ENCODE measurements at places on chromosomes 1 and 21. TPM values are rescaled to one million over a fixed set of nuclear protein-coding genes. Genes with fewer than 3 reads are reported as not detected.

GRCh38 chr1:36796733-36797132 is 237.6 kb downstream of the GRIK3 start:
- no peak for DNase-seq

GRCh38 chr1:25744140-25744581 is 55.8 kb upstream of the SELENON start:
- DNase-seq: peak; percentile 58

DNA sequence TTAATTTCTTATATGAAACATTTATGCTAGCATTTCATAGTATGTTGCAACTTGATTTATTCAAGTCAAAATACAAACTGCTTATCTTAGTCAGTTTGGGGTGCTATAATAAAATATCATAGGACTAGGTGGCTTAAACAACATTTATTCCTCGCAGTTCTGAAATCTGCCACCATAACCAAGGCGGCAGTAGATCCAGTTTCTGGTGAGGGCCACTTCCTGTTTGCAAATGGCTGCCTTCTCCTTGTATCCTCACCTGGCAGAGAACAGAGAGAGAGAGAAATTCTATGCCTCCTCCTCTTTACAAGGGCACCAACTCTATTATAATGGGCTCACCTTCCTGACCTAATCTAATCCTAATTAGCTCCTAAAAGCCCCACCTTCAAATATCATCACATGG is 76.1 kb upstream of the RGS2 start:
- DNase-seq: no peak

- no peak for DNase-seq
These were observed 185.9 kb downstream of the GREM2 start for GRCh38 chr1:240426051-240426450.

DNA sequence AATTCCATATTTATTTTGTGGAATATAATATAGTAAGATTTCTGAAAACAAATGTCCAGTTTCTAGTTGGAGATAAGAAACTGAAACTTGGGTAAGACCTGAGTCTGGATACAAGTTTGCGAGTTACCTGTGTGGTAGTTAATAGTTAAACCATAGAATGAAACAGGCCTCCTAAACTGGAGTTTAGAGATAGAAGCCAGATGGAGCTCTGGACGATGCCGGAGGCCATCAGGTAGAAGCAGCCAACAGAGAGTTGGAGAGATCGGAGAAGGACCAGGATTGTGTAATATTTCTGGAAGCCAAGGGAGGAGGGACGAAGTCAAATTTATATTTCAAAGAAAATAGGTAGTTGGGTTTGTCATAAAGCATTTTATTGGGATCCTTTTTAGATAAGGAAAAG is 45.1 kb downstream of the ARID1A start:
- DNase-seq: no peak

DNA sequence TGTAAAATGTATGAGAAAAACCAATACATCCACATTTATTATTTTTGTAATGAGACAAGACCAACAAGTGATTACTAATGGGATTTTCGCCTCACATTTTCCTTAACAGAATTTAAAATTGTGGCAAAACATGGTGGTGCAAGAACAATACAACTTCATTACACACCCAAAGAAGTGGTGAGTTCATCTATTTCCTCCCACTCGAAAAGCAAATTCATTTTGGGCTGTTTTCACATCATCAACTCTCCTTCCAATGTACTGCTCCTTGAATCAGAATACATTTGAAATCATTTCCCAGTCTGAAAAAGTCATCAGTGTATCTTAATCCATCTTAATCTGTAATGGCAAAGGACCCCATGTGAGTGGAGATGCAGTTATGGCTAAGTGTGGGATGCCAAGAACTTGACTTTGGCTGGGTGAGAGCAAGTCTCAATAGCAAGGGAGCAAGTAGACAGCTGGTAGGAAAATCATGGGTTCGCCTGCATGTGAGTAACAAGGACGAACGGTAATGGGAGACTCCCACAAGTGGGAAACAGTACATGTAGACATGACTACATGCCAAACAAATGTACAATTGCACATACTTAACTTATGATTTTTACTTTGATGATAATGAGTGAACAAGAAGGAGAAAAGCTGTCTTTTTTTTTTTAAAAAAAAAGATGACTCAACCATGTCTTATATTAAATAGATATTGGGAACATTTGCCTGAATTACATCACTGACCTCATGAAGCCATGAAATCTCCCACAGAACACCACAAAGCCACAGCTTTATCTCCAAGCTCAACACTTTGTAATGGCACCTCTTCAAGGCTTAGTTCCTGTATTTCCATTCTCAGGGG is 46.0 kb downstream of the RUNX1 start:
- DNase-seq: no peak

The IL22RA1 gene
- not detected for total RNA-seq

The SLC44A5 gene
- total RNA-seq: 0.21 TPM

GRCh38 chr1:79259390-79260336 is 253.1 kb upstream of the ADGRL4 start:
- no peak for DNase-seq

The OR10K1 gene
- total RNA-seq: not detected

- no peak for DNase-seq
These were observed 61.3 kb upstream of the AJAP1 start for GRCh38 chr1:4593106-4593505.

The SHE gene
- total RNA-seq: 17.9 TPM

DNA sequence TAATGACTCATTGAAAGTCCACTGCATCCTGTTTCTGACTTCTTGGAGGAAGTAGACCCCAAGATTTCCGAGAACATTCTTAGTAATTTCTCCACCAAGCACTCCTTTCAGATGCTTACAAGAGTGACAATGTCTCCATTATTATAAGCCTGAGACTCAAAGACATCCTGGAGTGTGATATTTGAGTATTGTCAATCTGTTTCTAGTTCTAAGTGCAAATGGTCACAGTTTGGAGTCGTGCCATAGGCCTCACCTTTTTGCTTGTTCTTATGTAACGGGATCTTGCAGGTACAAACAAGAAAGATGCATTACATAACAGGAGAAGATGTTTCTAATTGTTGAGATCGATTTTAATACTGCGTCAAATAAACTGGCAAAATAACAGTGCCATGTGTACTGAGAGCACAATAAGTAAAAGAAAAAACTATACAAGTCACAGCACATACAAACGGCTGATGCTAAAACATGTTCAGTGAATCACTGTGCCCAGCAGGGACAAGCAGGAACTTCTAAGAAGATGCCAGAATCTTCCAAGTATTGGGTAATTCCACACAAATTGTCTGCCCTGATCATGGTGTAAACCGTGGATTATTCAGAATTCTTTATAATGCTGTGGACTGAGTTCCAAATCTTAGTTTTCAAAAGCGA is 54.1 kb downstream of the CD2 start:
- no peak for DNase-seq

DNA sequence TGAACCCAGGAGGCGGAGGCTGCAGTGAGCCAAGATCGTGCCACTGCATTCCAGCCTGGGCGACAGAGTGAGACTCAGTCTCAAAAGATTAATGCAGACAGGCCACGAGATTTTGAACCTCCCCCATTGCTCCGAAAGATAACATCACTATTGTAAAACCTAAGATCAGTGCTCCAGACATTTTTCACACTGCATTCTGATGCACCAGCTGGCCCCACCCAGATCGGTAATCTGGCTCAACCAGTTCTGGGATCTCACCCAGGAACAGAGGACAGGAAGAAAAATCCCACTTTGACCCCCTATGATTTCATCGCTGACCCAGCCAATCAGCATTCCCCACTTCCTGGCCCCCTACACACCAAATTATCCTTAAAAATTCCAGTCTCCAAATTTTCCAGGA is 10.7 kb upstream of the CSRP1 start:
- DNase-seq: no peak

The ARHGEF2 gene
- total RNA-seq: 105 TPM

GRCh38 chr21:35234725-35235124 is 185.6 kb upstream of the RUNX1 start:
- no peak for DNase-seq

The NFASC gene
- total RNA-seq: 88.7 TPM

The CACNA1S gene
- not detected for total RNA-seq

The TMEM61 gene
- not detected for total RNA-seq

DNA sequence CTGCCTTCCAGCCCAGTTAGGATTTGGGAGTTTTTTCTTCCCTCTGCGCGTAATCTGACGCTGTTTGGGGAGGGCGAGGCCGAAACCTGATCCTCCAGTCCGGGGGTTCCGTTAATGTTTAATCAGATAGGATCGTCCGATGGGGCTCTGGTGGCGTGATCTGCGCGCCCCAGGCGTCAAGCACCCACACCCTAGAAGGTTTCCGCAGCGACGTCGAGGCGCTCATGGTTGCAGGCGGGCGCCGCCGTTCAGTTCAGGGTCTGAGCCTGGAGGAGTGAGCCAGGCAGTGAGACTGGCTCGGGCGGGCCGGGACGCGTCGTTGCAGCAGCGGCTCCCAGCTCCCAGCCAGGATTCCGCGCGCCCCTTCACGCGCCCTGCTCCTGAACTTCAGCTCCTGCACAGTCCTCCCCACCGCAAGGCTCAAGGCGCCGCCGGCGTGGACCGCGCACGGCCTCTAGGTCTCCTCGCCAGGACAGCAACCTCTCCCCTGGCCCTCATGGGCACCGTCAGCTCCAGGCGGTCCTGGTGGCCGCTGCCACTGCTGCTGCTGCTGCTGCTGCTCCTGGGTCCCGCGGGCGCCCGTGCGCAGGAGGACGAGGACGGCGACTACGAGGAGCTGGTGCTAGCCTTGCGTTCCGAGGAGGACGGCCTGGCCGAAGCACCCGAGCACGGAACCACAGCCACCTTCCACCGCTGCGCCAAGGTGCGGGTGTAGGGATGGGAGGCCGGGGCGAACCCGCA is at the start of gene PCSK9:
Gene PCSK9, plus strand, starts transcription at position 207 of the 741 bp plus-strand sequence. Its CDS starts 290 bp downstream, at position 497.
- DNase-seq: no peak

The NRAS gene
- 22.8 TPM for total RNA-seq

The TESK2 gene
- 8.1 TPM for total RNA-seq

DNA sequence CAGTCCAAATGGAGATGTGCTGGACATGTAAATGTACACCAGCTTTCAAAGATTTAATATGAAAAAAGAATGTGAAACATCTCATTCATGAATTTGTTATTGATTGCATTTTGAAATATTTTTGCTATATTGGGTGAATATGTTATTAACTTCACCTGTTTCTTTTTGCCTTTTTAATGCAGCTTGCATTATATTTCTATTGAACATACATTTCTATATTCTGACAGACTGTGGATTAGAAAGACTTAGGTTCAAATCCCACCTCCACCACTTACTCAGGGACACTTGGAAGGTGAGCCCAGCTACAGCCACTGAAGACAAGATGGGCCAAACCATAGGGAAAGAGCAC is 37.8 kb downstream of the LRRN2 start:
- DNase-seq: no peak

The SPRR2E gene
- total RNA-seq: not detected

GRCh38 chr1:1853593-1854257 is 37.2 kb downstream of the GNB1 start:
- DNase-seq: no peak

The AKR7A3 gene
- total RNA-seq: 4.1 TPM

GRCh38 chr1:55245781-55246180 is 30.6 kb upstream of the USP24 start:
- DNase-seq: no peak

DNA sequence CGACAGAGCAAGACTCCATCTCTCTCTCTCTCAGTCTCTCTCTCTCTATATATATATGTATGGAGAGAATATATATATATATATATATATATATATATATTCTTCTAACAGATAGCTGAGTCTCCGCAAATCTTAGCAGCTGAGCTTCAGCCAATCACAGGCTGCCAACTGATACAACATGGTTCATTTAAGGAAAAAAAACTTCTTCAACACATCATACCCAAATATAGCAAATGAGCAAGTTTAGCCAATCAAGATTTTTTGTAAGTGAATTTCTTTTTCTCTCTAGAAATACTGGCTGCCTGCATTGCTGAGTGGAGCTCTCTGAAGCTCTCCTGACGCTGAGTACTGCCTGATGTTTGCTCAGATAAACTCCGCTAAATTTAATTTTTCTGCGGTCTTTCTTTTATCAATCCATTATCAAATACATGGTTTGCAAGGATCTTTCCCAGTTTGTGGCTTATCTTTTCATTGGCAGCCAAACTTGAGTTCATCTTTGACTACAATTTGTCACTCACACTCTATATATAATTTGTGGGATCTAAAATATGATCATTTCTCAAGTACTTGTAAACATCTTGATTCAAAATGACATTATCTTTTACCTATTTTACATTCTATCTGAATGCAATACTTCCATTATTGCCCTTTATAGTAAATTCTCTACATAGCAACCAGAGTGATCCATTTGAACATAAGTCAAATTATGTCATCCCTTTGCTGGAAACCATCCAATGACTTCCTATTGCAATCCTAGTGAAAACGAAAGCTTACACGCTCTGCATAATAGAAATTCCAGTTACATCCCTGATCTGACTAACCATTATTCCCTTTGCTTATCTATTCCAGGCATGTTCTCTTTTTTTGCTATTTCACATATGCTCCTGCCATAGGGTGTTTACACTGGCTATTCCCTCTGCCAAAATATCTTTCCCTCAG is 2131.7 kb downstream of the MRPL39 start:
- no peak for DNase-seq

The EFNA4 gene
- total RNA-seq: 2.0 TPM

DNA sequence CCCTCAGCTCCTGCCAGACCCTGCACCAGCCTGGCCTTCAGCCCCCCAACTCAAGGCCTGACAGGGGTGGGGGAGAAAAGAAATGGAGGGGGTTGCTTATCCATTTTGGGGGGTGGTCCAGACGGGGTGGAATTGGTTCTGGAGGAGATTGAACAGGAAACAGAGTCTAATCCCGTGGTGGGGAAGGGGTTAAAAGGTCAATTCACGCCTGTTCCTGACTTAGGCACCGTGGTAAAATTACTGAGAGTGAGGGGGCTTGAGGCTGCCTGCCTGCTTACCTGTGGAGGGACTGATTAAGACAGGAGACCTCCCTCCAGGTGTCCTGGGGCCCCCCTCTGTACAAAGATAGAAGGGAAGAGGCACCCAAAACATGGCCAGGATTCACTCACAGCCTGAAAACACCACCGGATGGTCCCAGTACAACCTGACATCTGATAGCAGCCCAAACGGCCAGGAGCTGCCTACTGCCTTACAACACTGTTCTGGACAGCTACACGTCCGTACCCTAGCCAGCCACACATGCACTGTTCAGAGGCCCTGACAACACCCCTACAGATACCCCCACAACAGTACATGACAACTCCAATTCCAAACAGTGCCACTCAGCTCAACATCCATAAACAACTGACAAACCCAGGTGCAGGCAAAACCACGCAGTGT is 31.8 kb downstream of the AHDC1 start:
- no peak for DNase-seq

- no peak for DNase-seq
These were observed 239.1 kb downstream of the OMA1 start for GRCh38 chr1:58307431-58307830.

- DNase-seq: no peak
These were observed 46.4 kb downstream of the BEND5 start for GRCh38 chr1:48730164-48730910.

The PTGFR gene
- total RNA-seq: 44.1 TPM

DNA sequence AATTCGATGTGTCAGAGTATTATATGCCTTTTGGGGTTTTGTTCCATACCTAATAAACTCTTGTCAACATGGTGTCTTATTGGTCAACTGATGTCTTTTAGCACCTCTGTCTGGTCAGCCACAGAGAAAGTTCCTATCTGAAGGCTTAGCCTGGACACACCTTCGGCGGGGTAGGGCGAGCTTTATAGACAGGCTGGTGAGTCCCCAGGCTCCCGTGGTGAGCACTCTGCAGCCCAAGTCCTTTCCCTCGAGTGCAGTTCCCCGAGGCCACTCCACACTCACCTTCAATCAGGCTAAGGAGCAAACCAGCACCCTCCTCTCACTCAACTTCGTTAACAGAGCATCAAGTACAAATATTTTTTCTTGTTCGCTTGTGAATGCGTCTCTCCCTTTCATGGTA is 133.9 kb downstream of the ATG4C start:
- no peak for DNase-seq

- DNase-seq: no peak
These were observed 35.5 kb downstream of the SLC26A9 start for GRCh38 chr1:205907794-205908193.
